Ovary (tissue), 10 donors: ENCODE measurements at places on chromosomes 1 and 21. TPM values are rescaled to one million over a fixed set of nuclear protein-coding genes. Genes with fewer than 3 reads are reported as not detected.

DNA sequence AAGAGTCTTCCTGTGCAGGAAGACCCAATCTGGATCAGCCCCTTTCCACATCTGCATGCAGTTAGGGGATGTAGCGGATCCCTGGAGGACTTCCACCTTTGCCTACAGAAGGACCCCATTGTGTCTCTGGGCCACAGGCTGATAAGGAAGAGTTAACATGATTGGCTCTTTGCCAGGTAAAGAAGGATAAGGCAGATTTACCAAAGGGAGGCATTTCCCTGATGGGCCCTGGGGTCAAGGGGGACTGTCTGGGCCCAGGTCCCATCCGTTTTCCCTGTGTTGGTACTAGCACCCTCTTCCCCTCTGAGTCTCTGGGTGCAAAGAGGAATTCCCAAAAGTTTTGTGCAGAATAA lies 29.1 kb downstream of the SLC26A9 start:
- H3K4me3 ChIP-seq, result no peak overlapping the region
- no peaks in the 10 kb centered on the region for H3K27me3 ChIP-seq
- no peak for DNase-seq
- H3K27ac ChIP-seq, result peak overlapping the region; percentile 14
- H3K4me1 ChIP-seq, result peaks cover 23% of the 10 kb centered on the region

The DPT gene
- 1.3 TPM for total RNA-seq

The SERPINC1 gene
- not detected for total RNA-seq

DNA sequence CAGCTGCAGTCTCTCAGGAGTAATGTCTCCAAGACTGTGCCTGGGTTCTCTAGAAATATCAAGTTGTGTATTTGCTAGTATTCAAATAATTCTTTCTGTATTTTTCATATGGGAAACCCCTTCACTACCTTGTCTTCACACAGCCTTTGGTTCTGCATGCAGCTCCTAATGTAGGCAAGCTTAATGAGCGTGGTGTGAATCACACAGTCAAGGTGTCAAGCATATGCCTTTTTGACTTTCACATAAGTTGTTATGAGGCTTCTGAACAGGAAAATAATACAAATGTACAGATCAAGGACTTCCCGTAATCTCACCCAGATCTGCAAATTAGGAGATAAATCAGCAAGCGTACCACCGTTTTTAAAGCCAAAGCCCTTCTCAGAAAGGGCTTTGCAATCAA lies at the start of gene FCRL3:
TSS of gene FCRL3 (minus strand) at position 38 of the 400 bp plus-strand sequence. CDS start 280 bp downstream, outside the sequence.
- no peak within 1 kb of the TSS for H3K27ac ChIP-seq
- no peaks in the 10 kb centered on the region for H3K27me3 ChIP-seq
- H3K4me3 ChIP-seq, result no peak within 1 kb of the TSS
- no peak for DNase-seq

GRCh38 chr1:112460615-112461014 lies 48.1 kb upstream of the WNT2B start:
- H3K27me3 ChIP-seq, result no peaks in the 10 kb centered on the region
- no peaks in the 10 kb centered on the region for H3K4me1 ChIP-seq
- no peak overlapping the region for H3K4me3 ChIP-seq
- no peak for DNase-seq
- H3K27ac ChIP-seq, result no peak overlapping the region

GRCh38 chr21:42669041-42669440 lies 15.6 kb downstream of the PDE9A start:
- H3K36me3 ChIP-seq, result no peaks in the 10 kb centered on the region
- no peak overlapping the region for H3K4me3 ChIP-seq
- no peak overlapping the region for H3K27ac ChIP-seq
- no peaks in the 10 kb centered on the region for H3K27me3 ChIP-seq

The S100B gene
- total RNA-seq, result 0.53 TPM

DNA sequence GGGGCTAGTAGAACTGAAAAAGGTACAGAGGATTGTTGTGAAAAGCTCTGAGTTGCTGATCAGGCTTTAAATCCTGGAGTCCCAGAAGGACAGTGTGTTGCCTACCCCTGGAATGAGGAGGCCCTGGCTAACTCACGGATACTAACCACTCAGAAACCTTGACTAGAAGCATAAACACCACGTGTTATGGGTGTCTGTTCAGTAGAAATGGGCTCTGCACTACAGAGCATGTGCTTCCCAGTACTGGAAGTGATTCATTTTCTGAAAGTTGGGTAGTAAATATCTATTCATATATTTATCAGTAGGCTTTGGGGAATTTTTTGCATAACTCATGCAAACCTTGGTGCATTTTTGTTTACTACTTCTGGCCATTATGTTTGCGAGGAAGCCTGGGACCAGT lies 15.1 kb upstream of the CLCA1 start:
- no peak for DNase-seq
- H3K27me3 ChIP-seq, result no peaks in the 10 kb centered on the region
- H3K4me3 ChIP-seq, result no peak overlapping the region
- H3K27ac ChIP-seq, result no peak overlapping the region
- no peaks in the 10 kb centered on the region for H3K4me1 ChIP-seq

DNA sequence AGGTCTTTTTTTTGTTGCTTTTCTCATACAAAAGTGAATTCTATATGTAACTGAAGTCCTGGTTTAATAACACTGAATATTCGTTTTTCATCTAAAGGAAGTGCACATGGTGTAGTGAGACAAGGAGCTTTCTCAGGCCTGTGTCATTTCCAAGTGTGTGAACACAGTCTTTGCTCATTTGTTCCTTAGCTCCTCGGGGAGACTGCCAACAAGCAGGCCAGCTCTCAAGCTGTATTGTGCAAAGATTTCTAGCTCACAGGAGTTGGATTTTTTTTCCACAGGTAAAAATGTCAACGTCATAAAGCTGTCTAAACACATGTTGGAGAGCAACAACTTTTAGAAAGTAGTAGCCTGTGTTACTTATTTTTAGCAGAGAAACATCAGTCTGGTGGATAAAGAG lies 87.8 kb upstream of the S1PR1 start:
- no peak for DNase-seq
- H3K27ac ChIP-seq, result no peak overlapping the region
- no peak overlapping the region for H3K4me3 ChIP-seq
- H3K4me1 ChIP-seq, result no peaks in the 10 kb centered on the region
- no peaks in the 10 kb centered on the region for H3K27me3 ChIP-seq
- H3K36me3 ChIP-seq, result no peaks in the 10 kb centered on the region

GRCh38 chr1:229097356-229097755 lies 173.6 kb upstream of the RAB4A start:
- H3K36me3 ChIP-seq, result no peaks in the 10 kb centered on the region
- no peak for DNase-seq
- no peak overlapping the region for H3K4me3 ChIP-seq

The CSF1 gene
- total RNA-seq, result 57.6 TPM

DNA sequence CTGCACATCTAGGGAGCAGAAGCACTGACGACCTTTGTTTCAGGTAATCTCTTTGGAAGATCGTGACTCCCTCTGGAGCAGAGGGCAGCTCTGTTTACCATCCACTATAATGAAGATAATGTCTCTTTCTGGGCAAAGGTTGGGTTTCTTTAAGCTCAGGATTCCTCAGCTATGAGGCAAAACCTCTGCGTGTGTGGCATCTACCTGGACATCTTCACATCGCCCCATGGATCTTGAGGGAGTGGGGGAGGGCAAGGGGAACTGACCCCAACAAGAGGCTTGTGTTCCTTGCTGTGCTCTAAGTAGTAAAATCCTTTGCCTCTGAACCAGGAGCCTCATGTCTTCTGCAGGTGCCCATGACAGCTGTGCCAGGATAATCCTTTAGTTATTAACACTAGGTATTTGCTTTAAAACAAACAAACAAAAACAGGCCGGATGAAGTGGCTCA lies 19.6 kb downstream of the SPATA45 start:
- no peaks in the 10 kb centered on the region for H3K27me3 ChIP-seq
- no peak overlapping the region for H3K4me3 ChIP-seq
- no peak for DNase-seq
- H3K4me1 ChIP-seq, result no peaks in the 10 kb centered on the region
- H3K36me3 ChIP-seq, result no peaks in the 10 kb centered on the region

DNA sequence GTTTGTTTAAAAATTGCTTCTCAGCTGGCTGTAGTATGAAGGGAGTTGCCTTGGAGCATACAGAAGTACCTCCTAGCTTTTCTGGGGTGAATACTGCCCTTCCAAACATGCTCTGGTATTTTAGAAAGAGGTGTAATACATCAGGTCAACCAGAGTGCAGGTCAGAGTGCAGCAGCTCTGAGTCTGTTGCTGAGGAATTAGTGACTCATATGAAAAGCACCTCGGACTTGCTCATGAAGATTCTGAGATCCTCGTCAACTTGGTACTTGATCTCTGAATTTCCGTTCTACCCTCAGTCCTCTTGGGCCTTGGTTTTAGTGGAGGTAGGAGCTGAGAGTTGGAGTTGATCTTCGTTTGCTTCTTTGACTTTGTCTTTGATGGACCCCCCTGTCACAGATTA lies 67.3 kb downstream of the NOS1AP start:
- no peaks in the 10 kb centered on the region for H3K36me3 ChIP-seq
- H3K27me3 ChIP-seq, result no peaks in the 10 kb centered on the region
- no peak for DNase-seq
- no peak overlapping the region for H3K4me3 ChIP-seq

The COL18A1 gene
- 295 TPM for total RNA-seq

The ADORA1 gene
- 0.80 TPM for total RNA-seq

The SPAG17 gene
- 0.08 TPM for total RNA-seq

GRCh38 chr1:244536316-244536715 lies 75.2 kb downstream of the CATSPERE start:
- H3K27ac ChIP-seq, result no peak overlapping the region
- H3K36me3 ChIP-seq, result no peaks in the 10 kb centered on the region

GRCh38 chr21:42302076-42302650 lies 13.0 kb downstream of the TFF3 start:
- H3K27ac ChIP-seq, result no peak overlapping the region
- H3K36me3 ChIP-seq, result no peaks in the 10 kb centered on the region
- DNase-seq, result no peak
- no peak overlapping the region for H3K4me3 ChIP-seq
- H3K27me3 ChIP-seq, result no peaks in the 10 kb centered on the region

GRCh38 chr21:35333831-35334618 lies 284.9 kb upstream of the RUNX1 start:
- DNase-seq, result no peak
- no peak overlapping the region for H3K4me3 ChIP-seq
- no peaks in the 10 kb centered on the region for H3K36me3 ChIP-seq
- H3K27me3 ChIP-seq, result no peaks in the 10 kb centered on the region

The PRSS38 gene
- total RNA-seq, result not detected
